ENCODE measurements at places on chromosomes 5 and 9. TPM values are rescaled to one million over a fixed set of nuclear protein-coding genes. Genes with fewer than 3 reads are reported as not detected.

ZNF300 gene
- 2.7 TPM for total RNA-seq

NME5 gene
- total RNA-seq: 1.7 TPM

PCAT7 gene
- under 0.01 TPM for total RNA-seq

CCL28 gene
- total RNA-seq: 2.6 TPM

MSX2 gene
- not detected for total RNA-seq

IL17B gene
- total RNA-seq: 0.48 TPM

RNF183 gene
- 1.9 TPM for total RNA-seq

PHYKPL gene
- total RNA-seq: 16.2 TPM

S1PR3 gene
- total RNA-seq: under 0.01 TPM

DOCK8 gene
- 0.24 TPM for total RNA-seq

SLC1A3 gene
- 4.6 TPM for total RNA-seq

DOK3 gene
- 0.85 TPM for total RNA-seq

CD14 gene
- 1.4 TPM for total RNA-seq

LCN1 gene
- not detected for total RNA-seq

ANKRD18B gene
- total RNA-seq: 16.6 TPM

HRCT1 gene
- 0.85 TPM for total RNA-seq

PCDHGA2 gene
- total RNA-seq: 0.21 TPM

Data from tracheal epithelial cell (primary cell).